ENCODE measurements at places on chromosomes 4 and X.

- no peak for DNase-seq
Measured at GRCh38 chrX:54994668-54995351, 822 bp upstream of the PFKFB1 start.

DNA sequence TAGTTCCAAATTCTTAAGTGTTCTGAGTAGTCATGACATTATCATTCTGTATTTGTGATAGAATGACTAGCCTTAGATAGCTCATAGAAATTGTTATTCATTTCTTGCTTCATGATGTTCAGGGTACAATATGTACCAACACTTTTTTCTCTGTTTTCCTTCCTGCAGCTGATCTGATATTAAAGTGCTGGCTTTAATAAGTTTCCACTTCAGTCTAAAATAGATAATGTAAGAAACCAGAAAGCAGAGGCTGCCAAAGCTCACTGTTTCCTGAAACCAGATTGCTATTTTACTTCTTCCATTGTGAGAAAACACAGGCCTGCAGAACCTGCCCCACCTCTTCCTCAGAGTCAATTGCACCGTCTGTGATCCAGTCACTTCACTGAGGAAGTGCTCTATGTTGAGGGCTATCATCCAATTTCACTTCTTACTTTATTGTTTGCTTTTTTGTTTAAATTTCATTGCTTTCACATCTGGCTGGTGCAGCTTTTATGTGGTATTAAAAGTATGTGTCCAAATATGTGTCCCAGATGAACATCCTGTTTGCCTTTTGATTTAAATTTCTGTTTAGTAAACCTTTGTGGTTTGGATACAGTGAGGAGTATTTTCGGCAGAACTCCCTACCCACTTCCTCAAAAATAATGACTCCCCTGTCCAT, 652.1 kb downstream of the ANKRD50 start:
- DNase-seq = no peak

- DNase-seq = no peak
Measured at GRCh38 chr4:149715822-149716585, 99.6 kb downstream of the IQCM start.

- DNase-seq = peak; percentile 68
Measured at GRCh38 chr4:31411565-31411964, 691.4 kb downstream of the PCDH7 start.

DNA sequence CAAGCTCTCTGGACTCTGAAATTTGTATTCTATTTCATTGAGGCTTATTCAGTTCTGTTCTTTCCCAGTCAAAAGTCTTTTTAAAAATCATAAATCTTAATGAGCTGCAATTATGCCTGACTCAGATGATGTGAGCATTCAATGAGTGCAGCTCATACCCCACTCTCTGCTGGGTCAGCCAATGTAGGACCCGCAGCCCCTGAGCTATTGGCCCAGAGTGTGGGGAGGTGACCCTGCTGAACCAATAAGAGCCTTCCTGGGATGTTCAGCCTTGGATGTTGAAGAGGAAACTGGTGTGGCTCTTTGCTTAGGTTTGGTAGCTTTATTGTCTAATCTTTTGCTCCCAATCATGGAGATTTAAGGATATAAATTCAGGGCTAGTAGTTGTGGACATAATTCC, 12.1 kb upstream of the TCEAL4 start:
- no peak for DNase-seq

DNA sequence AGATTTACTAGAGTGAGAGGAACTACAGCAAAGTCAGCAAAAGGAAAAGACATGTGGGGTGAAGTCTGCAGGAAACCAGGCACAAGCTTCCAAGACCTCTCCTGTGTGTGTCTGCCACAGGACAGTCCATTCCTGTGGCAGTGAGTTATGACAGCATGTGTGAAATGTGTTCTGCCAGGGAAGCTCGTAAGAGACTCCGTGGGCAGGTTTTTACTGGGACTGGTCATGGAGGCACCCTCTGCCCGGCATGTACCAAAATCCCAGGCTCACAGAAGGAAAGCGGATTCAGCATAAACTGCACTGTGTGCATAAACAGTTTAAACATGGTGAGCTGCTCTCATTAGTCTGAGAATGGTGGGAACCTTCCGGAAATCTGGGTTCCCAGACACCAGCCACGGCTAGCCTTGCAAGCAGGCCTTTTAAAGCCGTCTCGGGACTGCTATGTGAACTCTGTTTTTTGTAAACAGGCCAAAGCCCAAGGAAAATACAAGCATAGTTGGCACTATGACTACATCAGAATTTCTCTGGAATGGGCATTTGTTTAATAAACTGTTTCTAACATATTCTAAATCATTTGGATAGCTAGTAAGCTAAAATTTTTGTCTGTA, 288.5 kb downstream of the TENM3 start:
- no peak for DNase-seq

GRCh38 chrX:12814420-12814819, 23.2 kb downstream of the PRPS2 start:
- DNase-seq = peak; percentile 23

DNA sequence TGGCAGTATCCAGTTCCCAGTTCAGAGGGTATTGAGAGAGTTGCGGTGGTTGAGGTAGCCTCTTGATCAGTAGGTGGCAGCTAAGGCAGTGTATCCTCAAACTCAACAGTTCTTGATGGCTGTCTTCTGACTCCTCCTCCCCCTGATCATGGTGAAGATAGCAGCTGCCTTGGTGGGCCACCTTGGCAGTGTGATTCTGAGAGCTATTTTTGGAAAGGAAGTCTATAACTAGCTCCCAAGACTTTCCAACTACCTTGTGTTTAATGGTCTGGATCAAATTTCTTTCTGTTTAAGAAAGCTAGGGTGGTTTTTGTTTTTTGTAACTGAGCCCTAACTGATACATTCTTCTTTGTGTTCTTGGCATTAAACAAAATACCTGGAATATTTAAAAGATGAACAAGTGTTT, 10.5 kb upstream of the TBC1D19 start:
- no peak for DNase-seq

DNA sequence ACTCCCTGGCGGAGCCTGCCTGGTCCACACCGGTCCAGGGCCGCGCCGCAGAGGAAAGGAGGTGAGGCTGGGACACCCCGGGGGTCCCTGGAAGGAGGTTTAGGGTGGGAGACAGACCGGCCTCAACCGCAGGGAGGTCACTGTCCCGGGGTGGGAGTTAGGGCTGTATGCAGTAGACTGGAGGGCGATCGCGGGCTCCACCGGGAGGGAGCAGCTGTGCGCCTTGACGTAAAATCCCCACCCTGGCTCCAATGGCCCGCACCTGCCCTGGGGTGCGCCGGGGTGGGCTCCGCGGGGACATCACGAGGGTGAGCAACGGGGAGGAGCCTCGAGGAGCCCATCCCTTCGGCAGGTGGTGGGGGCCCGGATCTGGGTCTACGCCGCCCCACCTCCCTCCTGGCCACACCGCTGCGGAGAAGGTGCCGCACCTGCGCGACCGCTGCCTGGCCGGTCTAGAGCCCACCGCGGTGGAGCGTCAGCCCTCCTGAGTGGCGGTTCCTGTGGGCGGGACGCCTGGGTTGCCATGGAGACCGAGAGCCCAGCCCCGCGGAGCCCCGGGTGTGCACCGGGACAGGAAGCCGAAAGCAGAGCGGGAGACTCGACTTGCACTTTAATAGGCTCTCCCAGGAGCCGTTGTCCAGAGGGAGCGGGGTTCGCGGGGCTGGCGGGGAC, 105.1 kb downstream of the ADRA2C start:
- no peak for DNase-seq

GRCh38 chr4:138485498-138485897, 243.3 kb upstream of the SLC7A11 start:
- no peak for DNase-seq

GRCh38 chr4:177509226-177509745, 67.0 kb upstream of the AGA start:
- DNase-seq = no peak

- DNase-seq = no peak
Measured at GRCh38 chr4:16240300-16240699, 14.0 kb upstream of the TAPT1 start.

DNA sequence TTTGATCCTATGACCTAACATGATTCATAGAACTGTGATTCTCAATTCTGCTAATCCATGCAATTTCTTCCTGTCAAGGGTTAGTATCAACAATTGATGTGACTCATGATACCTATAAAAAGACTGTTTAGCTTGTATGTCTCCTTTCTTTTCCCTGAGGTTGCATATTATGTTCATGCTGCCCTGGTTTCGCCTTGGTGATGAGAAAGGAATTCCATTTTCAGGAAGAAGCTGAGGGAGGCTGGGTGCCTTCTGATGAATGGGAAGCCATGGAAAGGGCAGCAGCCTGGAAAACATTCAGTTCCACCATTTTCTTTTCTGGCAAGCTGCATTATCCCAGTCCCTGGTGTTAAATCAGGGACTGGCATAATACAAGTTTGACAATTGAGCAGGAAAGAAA, 976.5 kb downstream of the RPA4 start:
- no peak for DNase-seq

GRCh38 chr4:83574247-83574646, 38.3 kb downstream of the GPAT3 start:
- DNase-seq = peak; percentile 25

DNA sequence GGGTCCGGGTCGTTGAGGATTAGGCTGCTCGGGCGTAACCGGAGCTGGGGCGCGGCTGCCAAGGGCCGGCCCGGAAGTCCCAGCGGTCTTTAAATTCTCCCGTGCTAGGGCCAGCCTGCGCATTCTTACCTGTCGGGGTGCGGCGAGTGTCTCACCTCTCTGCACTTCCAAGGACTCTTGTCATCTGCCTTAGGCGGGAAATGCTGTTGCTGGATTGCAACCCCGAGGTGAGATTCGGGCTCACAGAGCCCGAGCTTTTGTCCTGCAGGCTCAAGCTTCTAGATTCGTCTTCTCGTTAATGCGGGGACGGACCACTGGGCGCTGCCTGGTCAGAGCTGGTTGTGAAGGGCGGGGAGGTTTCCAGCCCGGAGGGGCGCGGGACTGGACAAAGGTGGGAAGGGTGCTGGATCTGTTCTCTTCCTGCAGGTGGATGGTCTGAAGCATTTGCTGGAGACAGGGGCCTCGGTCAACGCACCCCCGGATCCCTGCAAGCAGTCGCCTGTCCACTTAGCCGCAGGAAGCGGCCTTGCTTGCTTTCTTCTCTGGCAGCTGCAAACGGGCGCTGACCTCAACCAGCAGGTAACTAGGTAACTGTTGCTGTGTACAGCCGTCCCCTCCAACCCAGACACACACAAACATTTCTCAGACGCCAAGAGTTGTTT, at the start of gene ANKRD37:
Gene ANKRD37 (plus strand): TSS at position 118 of the 662 bp plus-strand sequence. CDS start 83 bp downstream, at position 201.
- no peak for DNase-seq

DNA sequence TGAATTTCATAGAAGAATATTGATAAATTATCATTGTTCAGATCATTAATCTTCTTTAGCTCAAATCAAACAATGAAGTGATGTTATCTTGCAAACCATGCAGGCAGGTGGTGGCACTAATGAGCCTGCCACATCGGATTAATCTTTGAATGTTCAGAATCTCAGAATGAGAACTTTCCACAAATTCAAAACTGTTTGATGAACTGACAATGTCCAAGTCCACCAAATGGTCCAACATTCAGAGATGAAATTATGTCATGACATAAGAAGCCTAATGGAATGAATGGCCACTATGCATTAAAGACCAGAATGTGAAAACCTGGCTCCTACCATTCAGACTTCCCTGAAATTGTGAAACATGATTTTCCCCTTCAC, 67.5 kb downstream of the SORBS2 start:
- DNase-seq = no peak

- no peak for DNase-seq
Measured at GRCh38 chr4:62170235-62170634, 970.1 kb downstream of the ADGRL3 start.

GRCh38 chr4:147828331-147828905, 96.5 kb downstream of the ARHGAP10 start:
- DNase-seq = no peak

DNA sequence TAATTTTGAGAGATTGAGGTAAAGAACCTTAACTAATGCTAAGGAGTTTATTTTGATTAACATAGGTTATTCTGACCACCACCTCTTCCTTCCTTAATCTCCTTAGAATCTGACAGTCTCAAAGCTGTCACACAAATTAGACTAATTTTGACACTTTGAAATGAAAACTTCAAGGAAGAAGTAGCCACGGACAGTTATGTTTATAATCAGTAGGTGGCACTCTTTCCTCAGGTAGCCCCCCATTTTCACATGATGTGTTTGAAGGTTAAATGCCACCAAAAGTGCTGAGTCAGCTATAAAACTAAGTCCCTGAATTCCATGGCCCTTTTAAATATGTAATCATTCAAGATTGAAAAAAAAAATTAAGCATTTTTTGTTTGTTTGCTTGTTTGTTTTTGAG, 22.4 kb downstream of the TMEM33 start:
- DNase-seq = peak; percentile 21

GRCh38 chrX:40617566-40617965, 5.7 kb upstream of the MPC1L start:
- DNase-seq = no peak

DNA sequence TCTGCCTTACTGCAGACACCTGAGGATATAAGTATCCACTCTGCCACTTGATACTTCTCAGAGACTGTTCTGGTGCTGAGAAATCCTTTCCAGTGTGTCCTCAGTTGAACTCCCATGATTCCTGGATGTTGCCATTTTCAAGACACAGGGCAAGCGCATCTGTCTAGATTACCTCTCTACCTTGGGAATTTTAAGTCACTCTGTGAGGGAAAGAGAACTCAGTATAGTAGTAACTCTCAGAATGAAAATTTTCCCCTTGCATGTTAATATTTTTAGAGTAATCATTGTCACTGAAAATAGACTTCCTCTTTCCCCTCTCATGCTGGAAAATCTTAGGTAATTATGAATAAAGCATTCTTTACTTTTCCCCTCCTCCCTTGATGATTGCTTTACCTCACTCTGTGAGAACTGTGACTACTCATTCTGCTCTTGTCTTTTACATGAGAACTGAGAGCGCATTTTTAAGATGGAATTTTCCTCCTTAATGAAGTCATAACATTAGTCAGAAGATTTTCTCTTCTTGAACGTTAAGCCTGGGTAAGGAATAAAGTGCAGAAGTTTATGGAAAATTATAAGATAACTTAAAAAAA, 45.0 kb downstream of the TET2 start:
- DNase-seq = no peak

- no peak for DNase-seq
Measured at GRCh38 chr4:113394108-113394729, 344.8 kb downstream of the ANK2 start.

DNA sequence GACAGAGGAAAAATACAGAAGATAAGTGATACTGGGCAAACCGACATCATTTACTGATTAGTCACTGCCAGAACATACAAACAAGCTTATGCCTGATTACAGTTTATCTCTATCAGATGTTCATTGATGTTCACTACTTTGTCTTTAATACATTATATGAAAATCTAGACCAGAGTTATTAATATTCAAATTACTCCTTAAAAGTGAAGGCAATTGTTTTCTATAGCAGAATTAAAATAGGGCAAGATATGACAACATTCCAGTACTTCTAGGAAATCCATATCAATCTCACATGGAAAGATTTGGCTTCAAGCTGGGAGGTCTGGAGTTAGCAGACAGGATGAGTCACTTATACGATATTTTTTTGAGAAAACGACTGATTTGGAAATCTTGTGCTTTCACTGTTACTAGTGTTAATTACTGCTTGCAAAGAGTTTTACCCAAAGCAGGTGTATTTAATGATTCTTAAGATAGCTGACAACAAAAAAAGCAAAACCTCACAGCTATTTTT, 31.8 kb downstream of the HPGD start:
- DNase-seq = no peak
